ENCODE measurements at places on chromosomes 13 and 19.

DNA sequence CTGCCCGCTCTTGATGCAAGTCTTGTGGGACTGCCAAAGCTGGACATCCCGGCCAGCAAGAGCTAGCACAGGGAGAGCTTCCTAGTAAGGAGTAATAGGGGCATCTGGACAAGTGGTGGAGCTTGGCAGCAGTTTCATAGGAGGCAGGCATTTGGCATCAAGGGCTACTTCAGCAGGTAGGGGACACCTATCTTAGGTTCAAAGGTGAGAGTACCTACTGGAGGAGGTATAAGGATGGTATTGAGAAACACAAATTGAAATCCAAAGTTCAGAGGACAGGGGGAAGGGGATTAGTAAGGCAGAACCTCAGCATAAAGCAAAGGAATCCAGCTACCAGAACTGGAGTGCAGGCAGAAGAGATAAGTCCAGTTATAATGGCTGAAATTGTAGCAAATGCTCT lies 441.7 kb downstream of the OXGR1 start:
- DNase-seq = no peak

DNA sequence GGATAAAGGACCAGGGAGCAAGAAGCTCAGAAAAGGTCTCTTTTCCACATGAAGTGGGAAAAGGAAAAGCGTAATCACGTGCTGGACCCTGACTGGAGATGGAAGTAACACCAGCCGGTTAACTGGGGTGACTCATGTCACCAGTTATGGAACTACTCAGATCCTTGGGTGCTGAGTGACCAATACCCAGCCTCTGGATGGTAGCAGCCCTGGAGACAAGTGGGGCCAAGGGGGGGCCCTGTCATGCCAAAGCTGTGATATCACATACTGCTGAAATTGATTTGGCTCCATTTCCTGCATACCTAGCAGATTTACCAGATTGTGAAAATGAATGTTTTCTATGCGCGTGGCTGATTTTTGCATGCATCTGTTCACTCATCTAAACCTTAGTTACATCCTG lies 158.9 kb downstream of the ZIC5 start:
- no peak for DNase-seq

- no peak for DNase-seq
These were observed 20.5 kb upstream of the F7 start for GRCh38 chr13:113084943-113085540.

DNA sequence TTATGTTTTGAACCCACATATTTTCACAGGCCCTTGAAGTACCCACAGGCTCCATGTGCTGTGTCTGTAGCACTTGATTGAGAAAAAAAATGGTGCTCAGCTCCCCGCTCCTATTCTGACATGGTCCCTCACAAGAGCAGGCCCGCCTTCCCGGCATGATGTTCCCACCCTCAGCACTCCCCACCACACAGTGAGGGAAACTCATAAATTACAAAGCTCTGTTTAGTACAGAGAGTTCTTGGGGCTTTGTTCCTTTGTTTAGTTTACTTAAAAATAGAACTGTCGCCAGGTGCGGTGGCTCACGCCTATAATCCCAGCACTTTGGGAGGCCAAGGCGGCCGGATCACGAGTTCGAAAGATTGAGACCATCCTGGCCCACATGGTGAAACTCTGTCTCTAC lies 25.9 kb upstream of the ABCC4 start:
- DNase-seq = no peak

DNA sequence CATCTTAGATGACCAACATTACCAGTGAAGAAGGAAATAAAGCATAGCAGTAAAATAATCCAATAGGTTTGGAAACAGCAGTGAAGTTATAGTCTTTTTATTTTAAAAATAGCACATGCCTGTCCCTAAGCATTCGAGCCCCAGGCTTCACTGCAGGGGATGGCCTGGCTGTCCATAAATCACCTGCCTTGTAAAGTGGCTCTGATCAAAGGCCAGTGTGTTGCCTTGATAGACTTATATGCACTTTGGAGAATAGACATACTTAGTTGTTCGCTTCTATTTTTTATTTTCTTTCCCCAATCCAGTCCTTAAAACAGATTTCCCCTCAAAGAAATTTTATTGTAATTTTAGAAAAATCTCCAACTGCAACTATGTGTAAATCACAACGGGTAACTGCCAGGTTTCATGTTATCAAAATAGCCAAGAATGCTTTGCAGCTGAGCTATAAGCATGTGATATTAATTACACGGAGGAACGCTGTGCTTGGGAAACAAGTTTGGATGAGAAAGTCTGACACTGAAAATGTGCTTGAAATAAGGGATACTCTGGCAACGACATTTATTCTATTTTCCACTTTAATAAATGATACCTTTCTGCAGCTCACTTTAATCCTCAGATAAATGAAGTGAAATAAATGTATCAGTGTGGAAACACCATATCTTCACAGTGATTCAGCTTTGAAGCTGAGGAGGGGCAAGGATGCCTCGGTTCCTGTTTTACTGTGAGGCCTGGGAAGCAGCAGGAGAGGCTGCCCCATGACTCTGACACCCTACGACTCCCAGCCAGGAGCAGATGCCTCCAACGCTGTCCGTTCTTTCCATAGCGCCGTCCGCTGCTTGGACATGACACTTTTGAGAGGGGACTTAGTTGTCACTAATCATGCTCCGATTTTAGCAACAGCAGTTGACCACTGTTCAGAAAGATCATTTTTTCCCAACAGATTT lies 5.5 kb upstream of the METTL21C start:
- no peak for DNase-seq
